ENCODE measurements at places on chromosomes 6 and 20. TPM values are rescaled to one million over a fixed set of nuclear protein-coding genes. Genes with fewer than 3 reads are reported as not detected.

DNA sequence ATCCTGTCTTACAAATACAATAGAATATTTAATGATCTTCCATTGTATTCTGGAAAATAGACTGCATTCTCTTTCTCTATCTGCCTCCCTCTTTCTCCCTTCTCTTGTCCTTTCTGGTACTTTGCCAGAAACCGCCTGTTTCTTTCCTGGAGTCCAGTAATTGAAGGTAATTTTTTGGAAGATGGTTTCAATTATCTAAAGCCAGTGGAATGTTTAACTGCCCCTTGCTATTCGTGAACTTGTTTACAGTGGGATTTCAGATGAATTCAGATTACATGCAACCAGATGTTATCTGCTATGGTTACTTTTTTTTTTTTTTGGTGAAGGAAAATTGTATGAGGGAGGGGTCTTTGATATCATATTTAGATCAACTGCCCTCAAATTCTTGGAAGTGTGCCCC is 655.5 kb upstream of the FLRT3 start:
- DNase-seq: peak; percentile 30

The OOEP gene
- not detected for polyA plus RNA-seq

DNA sequence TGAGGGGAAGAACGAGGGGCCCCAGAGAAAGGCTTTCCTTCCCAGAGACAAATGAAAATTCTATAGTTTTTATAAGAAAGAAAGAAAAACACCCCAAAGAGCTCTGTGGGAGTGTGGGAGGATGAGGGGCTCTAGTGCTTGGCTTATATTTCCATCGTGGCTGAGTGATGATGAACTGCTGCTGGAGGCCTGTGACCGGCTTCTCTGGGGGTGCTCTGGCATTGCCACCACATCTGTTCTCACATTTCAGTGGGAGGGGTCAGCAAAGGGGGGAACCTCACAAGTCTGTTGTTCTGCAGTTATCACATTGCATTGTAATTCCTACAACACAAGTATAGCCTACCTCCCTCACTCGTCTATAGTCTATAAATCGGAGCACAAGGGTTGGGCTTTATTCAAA is 67.6 kb upstream of the BACH2 start:
- DNase-seq: no peak

DNA sequence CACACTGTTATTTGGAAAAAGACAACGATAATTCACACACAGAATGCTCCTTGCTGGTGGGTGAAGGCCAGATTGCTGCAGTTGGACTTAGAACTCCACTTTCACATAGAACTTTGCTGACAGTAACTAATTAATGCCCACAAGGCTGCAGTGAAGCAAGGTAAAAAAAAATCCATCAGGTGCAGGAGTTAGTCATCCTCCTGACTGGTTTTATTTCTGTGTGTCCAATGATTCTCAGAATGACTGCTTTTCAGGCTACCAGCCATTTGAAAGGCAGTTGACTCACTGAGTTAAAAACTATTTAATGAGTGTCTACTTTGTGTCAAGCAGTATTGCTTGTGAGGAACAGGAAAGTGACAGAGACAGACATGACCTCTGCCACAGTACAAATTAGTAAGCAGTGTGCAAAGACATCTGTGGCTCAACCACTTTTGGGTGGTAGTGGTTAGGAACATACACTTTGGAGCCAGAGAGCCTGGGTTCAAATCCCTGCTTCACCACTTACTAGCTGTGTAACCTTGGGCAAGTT is 41.9 kb downstream of the ELOVL5 start:
- DNase-seq: no peak

- DNase-seq: no peak
These were observed 1.6 kb downstream of the LRRC1 start for GRCh38 chr6:53796451-53796780.

The SLC17A1 gene
- not detected for polyA plus RNA-seq

DNA sequence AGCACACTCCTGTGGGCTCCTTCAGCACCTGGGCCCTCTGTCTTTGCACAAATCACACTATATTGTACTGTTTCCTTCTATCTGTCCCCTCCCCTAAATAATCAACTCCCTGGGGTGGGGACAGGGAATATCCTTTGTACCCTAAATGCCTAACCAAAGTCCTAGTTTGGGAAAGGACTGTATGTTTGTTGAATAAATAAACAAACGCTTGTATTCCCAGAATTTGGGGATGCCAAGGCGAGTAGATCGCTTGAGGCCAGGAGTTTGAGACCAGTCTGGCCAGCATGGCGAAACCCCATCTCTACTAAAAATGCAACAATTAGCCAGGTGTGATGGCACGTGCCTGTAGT is 322.7 kb downstream of the SYNE1 start:
- no peak for DNase-seq

The SIRPA gene
- 23.0 TPM for polyA plus RNA-seq

The PSORS1C2 gene
- 0.27 TPM for polyA plus RNA-seq

The SLC2A10 gene
- polyA plus RNA-seq: 15.8 TPM
